H7 (cell line): ENCODE measurements at places on chromosomes 12 and 14. TPM values are rescaled to one million over a fixed set of nuclear protein-coding genes. Genes with fewer than 3 reads are reported as not detected.

GRCh38 chr12:49264466-49264872 lies 413 bp upstream of the TUBA1C start:
- DNase-seq: peak; percentile 92

- DNase-seq: no peak
Observed at GRCh38 chr12:75374971-75375370, 15.9 kb upstream of the GLIPR1L2 start.

GRCh38 chr14:78633752-78634151 lies 463.6 kb downstream of the NRXN3 start:
- DNase-seq: peak; percentile 43

DNA sequence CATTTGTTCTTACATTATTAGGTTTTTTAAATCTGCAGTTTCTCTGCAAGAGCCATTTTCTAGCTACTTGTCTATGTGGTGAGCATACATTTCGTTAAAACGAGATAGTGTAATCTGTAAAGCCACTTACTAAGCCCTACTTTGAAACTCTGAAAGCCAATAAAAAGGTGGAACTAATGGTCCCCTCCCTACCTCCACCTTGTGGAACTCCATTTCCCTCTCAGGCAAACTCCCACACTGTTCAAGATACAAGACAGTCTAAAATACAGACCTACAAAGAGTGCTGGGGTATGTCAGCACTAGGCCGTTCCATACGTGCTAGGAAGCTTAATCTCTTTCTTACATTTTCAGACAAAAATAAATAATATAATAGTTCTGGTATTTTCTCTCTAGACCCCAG lies 74.1 kb downstream of the DUSP6 start:
- peak; percentile 18 for DNase-seq

- no peak for DNase-seq
Observed at GRCh38 chr12:126607867-126608266, 1542.6 kb downstream of the AACS start.

- DNase-seq: no peak
Observed at GRCh38 chr12:106030210-106031071, 108.3 kb downstream of the NUAK1 start.

GRCh38 chr12:28035500-28035899 lies 63.0 kb upstream of the PTHLH start:
- no peak for DNase-seq

DNA sequence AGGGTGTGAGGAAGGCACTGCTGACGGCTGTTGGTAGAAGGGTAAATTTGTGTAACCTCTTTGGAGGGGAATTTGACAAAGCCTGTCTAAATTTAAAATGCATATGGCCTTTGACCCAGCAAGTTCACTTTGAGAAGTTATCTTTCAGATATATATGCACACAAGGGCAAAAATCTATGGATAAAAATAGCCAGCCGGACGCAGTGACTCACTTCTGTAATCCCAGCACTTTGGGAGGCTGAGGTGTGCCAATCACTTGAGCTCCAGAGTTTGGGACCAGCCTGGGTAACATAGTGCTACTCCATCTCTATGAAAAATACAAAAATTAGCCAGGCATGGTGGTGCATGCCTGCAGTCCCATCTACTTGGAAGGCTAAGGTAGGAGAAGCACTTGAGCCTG lies 13.4 kb downstream of the UBC start:
- no peak for DNase-seq

- DNase-seq: no peak
Observed at GRCh38 chr12:87982208-87982607, 47.0 kb downstream of the C12orf50 start.

GRCh38 chr12:54427106-54427505 lies 8.0 kb upstream of the ITGA5 start:
- no peak for DNase-seq

DNA sequence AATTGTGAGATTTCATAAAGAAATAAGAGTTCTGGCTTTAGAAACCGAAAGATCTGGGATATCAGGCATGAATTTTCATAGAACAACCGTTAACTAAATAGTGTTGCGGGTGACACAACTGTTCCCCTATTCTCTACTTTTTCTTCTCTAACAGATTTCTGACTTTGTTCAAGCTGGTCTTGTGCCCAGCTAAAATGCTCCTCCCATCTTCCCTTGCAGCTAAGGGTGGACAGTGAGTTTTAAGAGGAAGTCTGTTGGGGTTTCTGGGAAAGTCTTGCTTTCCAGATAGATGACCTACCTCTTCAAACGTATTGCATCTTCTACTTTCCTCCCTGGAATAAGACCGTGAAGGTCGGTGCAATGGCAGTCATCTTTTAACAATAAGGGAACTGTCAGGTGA lies 18.7 kb downstream of the CCDC63 start:
- DNase-seq: no peak

DNA sequence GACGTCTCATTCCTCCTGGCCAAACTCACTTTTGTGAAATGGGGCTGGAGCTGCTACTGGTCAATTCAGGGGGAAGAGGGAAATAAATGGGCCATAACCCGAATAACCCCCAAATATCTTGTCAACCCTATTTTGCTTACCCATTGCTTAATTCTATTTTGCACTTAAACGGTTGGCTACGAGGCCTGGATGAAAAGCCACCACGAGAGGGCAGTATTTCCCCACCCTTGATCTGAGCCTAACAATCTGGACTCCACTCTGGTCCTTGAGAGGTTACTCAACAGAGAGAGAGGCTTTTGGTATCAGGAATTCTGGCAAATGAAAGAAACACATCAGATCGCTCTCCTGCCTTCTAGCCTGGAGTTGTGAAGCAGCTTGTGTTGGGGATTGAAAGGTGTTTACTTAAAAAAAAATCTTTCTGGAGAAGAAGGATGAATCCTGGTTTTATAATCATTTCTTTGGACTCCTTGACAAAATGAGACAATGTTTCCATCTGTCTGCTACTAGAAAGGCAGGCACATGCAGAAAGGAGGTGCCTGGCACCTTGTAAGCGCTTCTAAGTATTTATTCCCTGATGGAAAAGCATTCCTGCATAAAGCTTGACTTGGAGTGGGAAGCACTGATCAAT lies 22.4 kb upstream of the FBXO21 start:
- DNase-seq: peak; percentile 87

DNA sequence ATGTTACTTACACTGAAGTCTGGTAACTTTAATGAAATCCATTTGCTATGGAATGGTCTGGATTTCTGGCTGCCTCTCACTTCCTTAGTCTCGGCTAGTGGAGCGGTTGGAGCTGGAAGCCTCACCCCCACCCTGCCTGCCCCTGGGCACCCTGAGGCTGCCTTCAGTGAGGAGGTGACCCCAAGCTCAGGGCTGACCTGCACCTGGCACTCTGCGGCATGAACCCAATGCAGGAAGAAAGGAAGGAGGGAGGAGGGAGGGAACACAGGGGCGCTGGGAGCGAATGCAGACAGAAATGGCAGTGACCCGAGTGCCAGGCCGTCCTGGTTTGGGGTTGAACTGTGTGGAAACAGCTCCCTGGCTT lies 353.1 kb downstream of the TMEM121 start:
- peak; percentile 31 for DNase-seq

- DNase-seq: no peak
Observed at GRCh38 chr12:105640761-105641160, 310.3 kb downstream of the C12orf75 start.

Gene ARHGEF25
- total RNA-seq: 8.7 and 19.8 TPM in 2 replicates

Gene KRT6A
- not detected in 2 replicates for total RNA-seq

Gene EFS
- 23.1 and 24.0 TPM in 2 replicates for total RNA-seq

Gene FAM90A1
- 2.6 and 4.6 TPM in 2 replicates for total RNA-seq

Gene PLBD1
- total RNA-seq: 42.1 and 43.8 TPM in 2 replicates

Gene ANKRD33
- 0.17 and 1.6 TPM in 2 replicates for total RNA-seq

Gene DHRS2
- total RNA-seq: 0.74 and 1.1 TPM in 2 replicates

Gene PRIM1
- total RNA-seq: 44.0 and 70.2 TPM in 2 replicates

Gene KRT5
- total RNA-seq: not detected in 2 replicates

Gene FAR2
- 16.1 and 16.2 TPM in 2 replicates for total RNA-seq

Gene RASSF8
- 22.9 and 34.3 TPM in 2 replicates for total RNA-seq
